ENCODE measurements at places on chromosomes 7 and 10.

- peak; percentile 52 for DNase-seq
Observed at GRCh38 chr10:63521416-63522276, 445 bp downstream of the REEP3 start.

DNA sequence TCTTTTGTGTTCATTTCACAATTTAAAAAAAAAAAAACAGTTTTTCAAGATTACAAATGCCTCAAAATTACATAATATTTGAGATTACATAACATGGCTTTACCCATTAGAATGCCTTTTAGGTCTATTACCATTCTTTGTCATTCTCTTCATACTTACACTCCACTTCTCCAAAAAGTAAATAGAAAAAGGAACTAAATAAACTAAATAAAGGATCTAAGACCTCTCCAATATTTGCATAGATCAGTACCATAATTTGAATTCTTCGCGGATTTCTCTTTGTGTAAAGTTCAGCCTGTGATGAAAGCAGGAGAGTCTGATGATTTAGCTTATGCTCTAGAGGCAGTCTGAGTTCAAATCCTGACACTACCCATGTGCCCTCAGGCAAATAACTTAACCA lies 56.4 kb upstream of the C1GALT1 start:
- DNase-seq = no peak

GRCh38 chr10:121171825-121172787 lies 320.9 kb downstream of the WDR11 start:
- DNase-seq = no peak

GRCh38 chr10:89789188-89789877 lies 87.9 kb downstream of the KIF20B start:
- DNase-seq = no peak

DNA sequence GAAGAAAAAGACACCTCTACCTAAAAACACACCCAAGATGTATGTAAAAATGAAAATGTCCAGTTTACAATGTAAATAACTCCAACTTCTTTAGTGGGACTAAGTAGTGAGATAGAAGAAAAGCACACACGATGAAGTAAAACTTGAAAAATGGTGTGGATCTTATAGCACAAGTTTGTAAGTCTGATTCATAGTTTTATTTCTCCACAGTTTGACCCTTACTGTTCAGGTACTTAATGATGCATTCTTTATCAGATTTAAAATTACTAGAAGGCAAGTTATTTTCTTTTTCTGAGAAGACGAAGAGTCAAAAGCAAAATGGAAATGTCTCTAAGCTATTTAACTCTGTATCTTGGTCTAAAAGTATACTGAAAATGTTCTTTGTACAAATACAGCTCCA lies 6.1 kb downstream of the NAMPT start:
- DNase-seq = no peak

DNA sequence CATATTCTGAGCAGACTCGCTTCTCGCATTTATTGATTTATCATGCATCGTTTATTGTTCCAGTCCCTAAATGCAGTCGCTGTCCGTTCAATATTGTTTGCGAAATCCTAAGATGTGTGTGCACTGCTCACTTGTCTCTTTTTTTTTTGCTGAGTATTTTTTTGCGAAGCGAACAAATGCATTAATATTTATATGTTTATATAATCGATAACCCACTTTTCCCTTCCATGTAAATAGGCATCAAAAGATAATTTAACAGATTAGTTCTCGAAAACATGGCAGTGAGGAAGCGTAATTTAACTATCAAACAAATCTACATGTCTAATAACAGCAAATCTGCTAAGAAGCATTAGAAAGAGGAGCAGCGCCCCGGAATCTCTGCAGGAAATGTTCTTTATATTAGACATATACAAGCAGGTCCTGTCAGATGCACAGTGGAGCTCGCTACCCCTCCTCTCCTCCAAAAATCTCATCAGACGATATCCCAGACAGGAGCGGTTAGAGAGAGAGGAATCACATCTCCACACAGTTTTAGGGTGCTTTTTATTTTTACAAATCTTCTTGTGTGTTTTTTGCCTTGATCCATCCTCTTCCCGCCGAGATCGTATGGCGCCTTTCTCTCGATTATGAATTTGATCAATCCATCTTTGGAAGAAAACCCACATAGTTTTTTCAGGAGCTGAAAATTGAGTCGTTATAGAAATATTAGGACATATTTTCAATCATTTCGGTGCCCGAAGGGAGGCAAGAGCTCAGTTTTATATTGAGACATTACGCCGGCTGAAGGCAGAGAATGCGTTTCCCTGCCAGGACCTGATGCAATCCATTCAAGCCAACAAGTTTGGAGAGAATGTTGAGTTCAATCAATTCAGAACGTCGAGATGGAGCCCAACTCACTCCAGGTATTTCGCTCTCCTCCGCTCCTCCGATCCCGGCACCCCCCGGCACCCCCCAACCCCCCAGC lies at the start of gene ARID5B:
ARID5B (plus strand) TSS at position 871 of the 964 bp plus-strand sequence; CDS start at position 882, 11 bp downstream.
- no peak for DNase-seq

- no peak for DNase-seq
Observed at GRCh38 chr10:100847440-100847839, 65.3 kb upstream of the SLF2 start.

DNA sequence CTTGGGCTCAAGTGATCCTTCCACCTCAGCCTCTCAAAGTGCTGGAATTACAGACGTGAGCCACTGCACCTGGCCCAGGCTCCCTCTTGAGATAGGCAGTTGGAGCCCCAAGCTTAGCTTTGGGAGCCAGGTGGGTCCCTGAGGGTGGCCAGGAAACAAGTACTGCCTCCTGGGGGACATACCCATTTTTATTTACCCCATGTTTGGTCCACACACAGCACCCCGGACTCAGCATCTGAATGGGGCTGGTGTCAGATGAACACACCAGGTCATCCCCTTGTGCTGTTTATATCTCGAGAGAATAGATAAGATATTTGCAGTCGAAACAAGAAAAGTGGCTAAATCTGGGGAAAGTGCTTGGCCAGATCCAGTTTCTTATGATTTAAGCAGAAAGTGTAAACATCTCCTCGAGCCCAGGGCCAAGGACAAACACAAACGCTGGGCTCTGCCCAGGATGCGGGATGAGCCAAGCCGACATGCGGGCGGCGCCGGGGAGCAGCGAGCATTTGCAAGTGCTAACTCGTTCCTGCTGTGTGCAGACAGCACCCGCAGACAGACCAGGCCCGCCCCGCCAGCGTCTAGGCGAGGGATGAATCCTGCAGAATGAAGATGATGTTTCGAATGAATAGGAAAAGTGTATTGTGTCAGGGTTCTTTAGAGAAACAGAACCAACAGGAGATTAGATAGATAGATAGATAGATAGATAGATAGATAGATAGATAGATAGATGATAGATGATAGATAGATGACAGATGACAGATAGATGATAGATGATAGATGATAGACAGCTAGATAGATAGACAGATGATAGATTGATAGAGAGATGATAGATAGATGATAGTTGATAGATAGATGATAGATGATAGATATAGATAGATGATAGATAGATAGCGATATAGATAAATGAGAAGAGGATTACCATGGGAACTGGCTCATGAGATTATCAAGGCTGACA lies 44.4 kb upstream of the OCM2 start:
- DNase-seq = no peak

- DNase-seq = no peak
Observed at GRCh38 chr7:2978408-2978807, 65.3 kb downstream of the CARD11 start.

GRCh38 chr10:6218692-6219493 lies 16.2 kb downstream of the PFKFB3 start:
- DNase-seq = no peak

DNA sequence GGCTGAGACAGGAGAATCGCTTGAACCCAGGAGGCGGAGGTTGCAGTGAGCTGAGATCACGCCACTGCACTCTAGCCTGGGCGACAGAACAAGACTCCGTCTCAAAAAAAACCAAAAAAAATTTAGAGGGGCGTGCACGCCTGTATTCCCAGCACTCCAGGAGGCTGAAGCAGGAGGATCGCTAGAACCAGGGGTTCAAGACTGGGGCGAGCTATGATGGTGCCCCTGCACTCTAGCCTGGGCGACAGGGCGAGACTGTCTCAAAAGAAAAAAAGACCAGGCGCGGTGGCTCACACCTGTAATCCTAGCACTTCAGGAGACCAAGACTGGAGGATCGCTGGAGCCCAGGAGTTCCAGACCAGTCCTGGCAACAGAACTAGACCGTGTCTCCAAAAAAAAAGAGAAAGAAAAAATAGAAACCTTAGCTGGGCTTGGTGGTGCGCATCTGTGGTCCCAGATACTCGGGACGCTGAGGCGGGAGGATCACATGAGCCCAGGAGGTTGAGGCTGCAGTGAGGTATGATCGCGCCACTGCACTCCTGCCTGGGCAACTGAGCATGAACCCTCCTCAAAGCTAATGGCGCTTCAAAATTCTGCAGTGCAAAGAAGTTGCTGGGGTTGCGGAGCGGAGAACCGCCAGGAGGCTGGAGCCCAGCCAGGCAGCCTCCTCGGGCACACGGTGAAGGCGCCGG lies 382 bp upstream of the MBLAC1 start:
- no peak for DNase-seq

- no peak for DNase-seq
Observed at GRCh38 chr7:134632937-134633540, 13.6 kb upstream of the BPGM start.

GRCh38 chr10:103640436-103641181 lies 147.1 kb downstream of the NEURL1 start:
- no peak for DNase-seq

DNA sequence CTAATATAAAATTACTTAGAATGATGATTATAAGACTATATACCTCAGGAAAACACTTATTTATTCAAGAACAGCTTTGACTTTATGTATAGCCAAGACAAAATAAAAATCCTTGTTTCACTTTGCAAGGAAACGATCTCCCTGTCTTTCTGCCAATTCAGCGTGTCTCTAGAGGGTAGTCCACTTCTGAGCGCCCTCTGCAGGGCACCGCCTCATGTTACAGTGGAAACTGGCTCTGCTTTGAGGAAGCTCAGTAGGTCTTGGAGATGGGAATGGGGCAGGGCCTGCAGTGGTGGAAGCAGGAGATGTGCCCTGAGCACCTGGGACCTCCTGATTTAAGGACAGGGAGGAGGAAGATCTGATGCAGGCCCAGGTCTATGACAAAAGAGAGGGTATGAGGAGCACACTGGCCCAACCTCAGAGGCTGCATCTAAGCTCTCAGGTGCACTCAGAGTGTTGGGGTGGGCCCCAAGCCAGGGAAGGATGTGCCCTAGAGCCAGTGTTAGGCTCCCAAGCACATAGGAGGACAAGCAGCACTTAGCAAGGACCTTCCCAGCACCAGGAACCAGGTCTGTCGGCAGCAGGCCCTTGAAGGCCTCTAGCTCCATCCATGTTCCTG lies 481.0 kb downstream of the TNS3 start:
- no peak for DNase-seq

- no peak for DNase-seq
Observed at GRCh38 chr10:56319386-56319785, 41.7 kb downstream of the ZWINT start.

- no peak for DNase-seq
Observed at GRCh38 chr10:89158446-89158845, 48.7 kb downstream of the CH25H start.

- DNase-seq = no peak
Observed at GRCh38 chr7:107108793-107109371, 59.9 kb upstream of the HBP1 start.

GRCh38 chr10:6301488-6302075 lies 98.8 kb downstream of the PFKFB3 start:
- DNase-seq = no peak

DNA sequence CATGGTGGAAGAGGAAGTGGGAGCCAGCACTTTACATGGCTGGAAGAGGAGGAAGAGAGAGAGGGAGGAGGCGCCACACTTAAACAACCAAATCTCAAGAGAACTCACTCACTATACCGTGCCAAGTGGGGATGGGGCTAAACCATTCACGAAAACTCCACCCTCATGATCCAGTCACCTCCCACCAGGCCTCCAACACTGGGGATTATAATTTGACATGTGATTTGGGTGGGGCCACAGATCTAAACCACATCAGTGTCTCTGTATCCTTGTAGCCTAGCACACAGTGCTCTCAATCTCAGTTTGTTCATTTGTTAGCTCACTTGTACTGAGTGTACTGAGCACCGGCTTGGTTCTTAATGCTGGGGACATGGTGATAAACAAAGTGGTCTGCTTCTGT lies 228.3 kb downstream of the BUB3 start:
- no peak for DNase-seq

- no peak for DNase-seq
Observed at GRCh38 chr10:6012121-6012905, 35.0 kb upstream of the IL15RA start.

GRCh38 chr10:100571084-100571856 lies 35.5 kb downstream of the HIF1AN start:
- DNase-seq = no peak

DNA sequence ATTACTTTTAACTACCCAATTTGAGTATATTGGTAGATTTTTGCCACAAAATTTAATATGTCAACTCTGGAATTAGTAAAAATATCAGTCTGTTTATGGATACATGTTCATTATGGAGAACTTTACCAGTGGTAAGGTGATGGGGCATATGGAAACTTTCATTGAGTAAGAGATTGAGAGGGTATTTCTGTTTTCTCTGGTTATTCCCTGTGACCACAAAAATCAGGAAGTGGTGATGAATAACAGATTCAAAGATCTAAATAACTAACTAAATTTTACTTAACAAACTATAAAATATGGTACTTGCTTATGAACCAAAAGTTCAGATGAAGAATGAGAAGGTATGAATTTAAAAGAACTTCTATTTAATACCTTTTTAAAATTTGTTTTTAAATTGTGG lies 22.1 kb upstream of the STEAP4 start:
- no peak for DNase-seq

- no peak for DNase-seq
Observed at GRCh38 chr7:88628363-88629085, 131.0 kb upstream of the ZNF804B start.

- DNase-seq = no peak
Observed at GRCh38 chr10:81969136-81969535, 94.1 kb downstream of the NRG3 start.

- DNase-seq = no peak
Observed at GRCh38 chr10:11465406-11465805, 146.0 kb downstream of the USP6NL start.

- DNase-seq = no peak
Observed at GRCh38 chr10:621981-622740, 67.3 kb downstream of the DIP2C start.

- no peak for DNase-seq
Observed at GRCh38 chr7:75889826-75890225, 11.0 kb downstream of the RHBDD2 start.

GRCh38 chr10:86091216-86091615 lies 275.4 kb downstream of the GRID1 start:
- no peak for DNase-seq

- DNase-seq = no peak
Observed at GRCh38 chr10:9535744-9536143, 1481.3 kb downstream of the GATA3 start.

GRCh38 chr7:100275120-100275519 lies 32.4 kb upstream of the SPDYE3 start:
- DNase-seq = no peak

- DNase-seq = no peak
Observed at GRCh38 chr10:109587366-109587765, 335.9 kb downstream of the XPNPEP1 start.

GRCh38 chr7:131320603-131321002 lies 7.1 kb upstream of the MKLN1 start:
- DNase-seq = no peak
